ENCODE measurements at places on chromosomes 12 and 14.

DNA sequence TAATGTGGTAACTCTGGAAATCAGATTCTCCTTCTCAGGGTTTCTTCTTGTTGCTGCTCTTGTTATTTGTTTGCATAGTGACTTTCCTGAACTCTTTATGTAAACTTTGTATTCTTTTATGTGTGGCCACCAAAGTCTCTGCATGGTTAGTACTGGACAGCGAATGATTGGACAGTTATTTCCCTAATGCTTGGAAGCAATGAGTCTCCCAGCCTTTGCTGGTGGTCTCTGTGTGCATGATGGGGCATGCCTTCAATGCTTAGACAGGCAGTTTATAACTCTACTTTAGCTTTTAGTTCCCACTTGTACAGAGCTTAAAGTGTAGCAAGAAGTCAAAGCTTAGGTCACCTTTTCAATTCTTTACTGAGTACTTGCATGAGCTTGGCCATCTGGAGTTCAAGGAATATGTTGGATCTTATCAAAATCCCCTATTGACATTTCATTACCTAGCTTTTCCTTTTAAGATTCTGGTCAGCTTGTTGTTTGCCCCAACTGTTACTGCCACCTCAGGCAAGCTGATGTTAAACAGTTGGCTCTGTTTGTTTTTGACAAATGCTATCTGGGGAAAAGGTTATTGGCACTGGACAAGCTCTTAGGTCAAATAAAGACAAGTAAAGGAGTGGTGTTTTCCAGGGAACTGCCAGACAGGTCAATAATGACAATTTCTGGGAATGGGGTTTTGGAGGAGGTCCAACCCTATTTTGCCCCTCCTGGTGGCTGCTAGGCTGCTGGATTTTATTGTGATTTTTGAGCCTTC, 12.3 kb downstream of the CCDC91 start:
- no peak for DNase-seq

- no peak for DNase-seq
Observed at GRCh38 chr12:75505706-75506312, 5.6 kb downstream of the KRR1 start.

GRCh38 chr12:3897371-3897971, 24.3 kb upstream of the PARP11 start:
- DNase-seq = no peak

DNA sequence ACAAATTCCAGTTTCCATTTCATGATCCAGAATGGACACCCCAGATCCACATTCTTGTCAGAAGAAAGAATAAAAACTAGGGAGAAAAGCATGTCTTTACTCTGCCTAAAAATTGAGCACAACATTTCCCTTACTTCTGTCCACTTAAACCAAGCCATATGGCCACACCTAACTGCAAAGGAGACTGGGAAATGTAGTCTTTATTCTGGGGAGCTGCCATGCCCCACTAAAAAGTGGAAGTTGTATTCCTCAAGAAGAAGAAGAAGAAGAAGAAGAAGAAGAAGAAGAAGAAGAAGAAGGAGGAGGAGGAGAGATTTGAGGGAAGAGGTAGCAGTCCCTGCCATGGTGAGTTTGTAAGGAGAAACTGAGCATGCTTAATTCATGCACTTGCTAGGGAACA, 84.5 kb downstream of the GPR65 start:
- no peak for DNase-seq

GRCh38 chr14:85357120-85357519, 172.8 kb upstream of the FLRT2 start:
- DNase-seq = no peak

DNA sequence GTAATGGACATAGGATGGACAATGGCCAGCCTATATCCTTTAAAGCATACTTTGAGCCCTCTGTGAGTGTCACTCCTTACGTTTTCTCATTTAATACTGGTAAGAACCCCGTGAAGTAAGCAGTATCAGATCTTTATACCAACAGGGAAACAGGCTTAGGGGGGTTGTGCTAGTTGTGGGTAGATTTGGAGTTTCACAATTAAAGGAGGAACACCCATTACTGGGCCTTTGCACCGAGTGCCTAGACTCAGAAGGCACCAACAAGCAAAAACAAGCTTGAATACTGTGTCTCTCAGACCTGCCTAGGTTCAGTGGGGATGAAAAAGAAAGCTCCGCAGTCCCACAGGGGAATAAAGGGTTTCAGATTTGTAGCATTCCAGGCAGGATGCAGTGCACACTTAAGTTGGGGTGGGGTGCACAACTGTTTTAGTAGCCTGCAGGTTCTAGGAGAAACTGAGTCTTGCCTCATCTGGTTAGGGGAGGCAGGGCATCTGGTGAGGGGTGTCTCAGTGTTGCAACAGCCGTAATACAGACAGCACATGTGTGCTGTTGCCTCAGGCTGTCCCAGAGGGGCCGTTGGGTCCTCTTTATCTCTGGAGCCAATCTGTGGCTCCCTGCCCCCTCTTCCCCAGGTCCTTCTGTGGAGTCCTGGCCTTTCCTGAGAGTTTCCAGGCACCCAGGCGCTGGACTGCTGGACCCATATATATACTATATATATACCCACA, 51.2 kb downstream of the IRAK3 start:
- peak; percentile 1 for DNase-seq

- no peak for DNase-seq
Observed at GRCh38 chr12:49348781-49349180, 2.1 kb downstream of the DNAJC22 start.

DNA sequence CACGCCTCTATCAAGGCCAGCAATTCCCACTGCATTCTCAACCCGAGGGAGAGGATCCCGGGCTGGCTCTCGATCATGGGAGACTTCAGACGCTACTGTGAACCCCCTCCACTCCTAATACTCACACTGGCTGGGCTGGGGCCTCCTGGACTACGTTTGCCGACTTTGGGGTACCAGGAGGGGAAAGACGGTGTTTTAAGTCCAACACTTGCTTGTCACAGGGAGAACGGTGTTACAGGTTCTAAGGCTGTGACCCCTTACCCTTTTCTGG, 463 bp downstream of the NACA start:
- no peak for DNase-seq

GRCh38 chr12:127393465-127393864, 873.5 kb upstream of the TMEM132C start:
- no peak for DNase-seq

DNA sequence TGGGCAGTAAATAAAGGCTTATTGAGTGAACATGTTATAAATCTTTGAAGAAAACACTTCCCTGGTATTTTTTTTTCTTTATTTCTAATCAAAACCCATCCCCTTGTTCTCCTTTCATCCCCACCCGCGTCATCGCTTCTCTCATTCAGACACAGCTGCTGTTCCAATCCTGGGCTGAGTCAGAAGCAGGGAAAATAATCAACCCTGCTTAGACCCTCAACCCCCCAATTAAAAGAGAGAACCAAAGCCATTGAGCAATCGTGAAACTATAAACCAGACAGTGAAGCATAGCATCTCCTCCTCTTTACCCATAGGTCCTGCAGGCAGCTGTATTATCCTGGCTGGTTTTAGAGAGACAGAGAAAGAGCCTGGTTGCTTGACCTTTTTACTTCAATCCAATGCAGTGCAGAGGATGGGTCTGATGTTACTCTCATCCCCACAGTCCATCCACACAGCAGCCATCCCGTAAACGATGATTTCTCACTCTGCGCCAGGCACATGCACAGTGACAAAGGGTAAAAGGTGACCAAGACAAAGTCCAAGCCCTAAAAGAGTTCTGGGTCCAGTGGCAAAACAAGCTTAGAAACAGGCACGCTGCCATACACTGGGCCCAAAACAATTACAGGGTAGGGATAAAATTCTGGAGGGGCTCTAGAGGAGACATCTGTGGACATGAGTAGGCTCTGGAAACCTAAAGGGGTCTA, 238.3 kb downstream of the GALC start:
- no peak for DNase-seq

DNA sequence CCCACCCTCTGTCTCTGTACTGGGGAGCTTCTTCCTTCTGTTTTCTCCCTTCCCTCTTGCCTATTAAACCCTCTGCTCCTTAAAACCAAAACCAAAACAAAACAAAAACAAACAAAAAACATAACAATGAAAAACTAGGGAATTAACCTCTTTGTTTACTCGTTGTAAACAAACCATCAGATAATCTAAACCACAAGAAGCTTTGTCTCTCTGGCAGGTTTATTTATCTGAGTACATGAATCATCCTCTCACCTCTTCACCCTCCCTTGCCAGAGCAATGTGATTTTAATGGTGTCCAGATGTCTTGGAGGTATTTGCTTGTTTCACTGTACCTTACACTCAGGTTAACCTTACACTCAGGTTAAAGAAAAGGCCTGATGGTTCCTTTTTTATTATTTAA, 66.1 kb downstream of the DYRK2 start:
- DNase-seq = no peak

- no peak for DNase-seq
Observed at GRCh38 chr14:20630340-20631022, 11.0 kb downstream of the OR6S1 start.

GRCh38 chr14:89870316-89870715, 84.2 kb downstream of the EFCAB11 start:
- no peak for DNase-seq

DNA sequence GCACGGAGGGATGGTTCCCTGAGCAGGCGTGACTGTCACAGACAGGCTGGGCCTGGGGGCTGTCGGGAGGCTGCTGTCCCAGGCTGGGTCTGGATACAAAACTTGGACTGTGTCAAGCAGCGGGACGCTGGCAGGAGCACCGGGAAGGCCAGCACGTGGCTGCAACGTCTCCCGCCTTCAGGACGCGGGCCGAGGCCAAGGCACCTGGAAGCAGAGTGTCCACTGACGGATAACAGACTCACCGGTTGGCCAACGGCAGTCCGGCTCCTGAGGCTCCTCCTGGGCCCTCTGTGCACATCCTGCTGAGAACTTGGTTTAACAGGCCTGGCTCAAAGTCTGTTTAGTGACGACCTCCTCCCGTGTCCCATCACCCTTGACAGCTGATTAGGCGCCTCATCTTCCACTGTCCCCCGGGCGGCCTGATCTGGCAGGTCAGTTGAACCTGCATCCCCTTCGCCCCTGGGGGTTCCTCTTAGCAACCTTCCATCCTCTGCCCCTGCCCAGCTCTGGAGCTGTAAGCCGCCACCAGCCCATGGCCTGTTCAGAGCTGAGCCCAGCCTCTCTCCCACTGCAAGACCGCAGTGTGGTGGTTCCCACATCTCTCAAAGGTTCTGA, 2.5 kb downstream of the XRCC3 start:
- DNase-seq = no peak

DNA sequence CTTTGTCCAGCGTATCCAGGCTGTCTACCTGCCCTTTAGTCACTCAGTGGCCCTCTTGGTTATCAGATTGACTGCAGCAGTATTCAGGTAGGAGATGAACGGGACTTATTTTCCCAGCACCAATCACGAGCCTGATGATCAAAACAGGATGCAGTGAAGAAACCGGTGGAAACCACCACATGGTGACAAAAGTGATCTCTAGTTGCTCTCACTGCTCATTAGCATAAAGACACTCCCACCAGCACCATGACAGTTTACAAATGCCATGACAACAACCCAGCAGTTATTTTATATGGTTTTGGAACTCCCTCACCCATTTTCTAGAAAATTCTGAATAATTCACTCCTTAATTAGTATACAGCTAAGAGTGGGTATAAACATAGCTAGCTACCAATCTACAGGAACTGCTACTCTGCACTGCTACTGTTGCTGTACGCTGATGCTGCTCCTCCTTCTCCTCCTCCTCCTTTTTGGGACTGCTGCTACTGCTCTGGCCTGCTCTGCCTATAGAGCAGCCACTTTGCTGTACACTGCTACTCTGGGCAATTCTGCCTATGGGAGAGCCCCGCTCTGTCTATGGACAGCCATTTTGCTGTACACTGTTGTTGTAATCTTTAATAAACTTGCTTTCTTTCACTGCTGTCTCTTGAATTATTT, 142.5 kb upstream of the SSTR1 start:
- DNase-seq = no peak

GRCh38 chr14:103000291-103000921, 56.9 kb downstream of the CDC42BPB start:
- DNase-seq = no peak

DNA sequence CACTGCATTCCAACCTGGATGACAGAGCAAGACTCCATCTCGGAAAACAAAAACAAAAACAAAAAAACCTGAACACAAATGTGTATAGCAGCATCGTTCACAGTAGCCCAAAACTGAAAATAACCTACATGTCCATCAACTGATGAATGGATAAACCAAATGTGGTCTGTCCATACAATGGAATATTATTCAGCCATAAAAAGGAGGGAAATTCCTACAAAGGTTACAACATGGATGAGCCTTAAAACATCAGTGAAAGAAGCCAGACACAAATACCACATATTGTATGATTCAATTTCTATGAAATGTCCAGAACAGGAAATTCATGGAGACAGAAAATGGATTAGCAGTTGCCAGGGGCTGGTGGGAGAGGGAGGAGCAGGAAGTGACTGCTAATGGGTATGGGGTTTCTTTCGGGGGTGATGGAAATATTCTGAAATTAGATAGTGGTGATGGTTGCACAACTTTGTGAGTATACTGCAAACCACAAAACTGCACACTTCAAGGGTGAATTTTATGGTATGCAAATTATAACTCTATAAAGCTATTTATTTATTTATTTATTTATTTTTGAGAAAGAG, 4.0 kb downstream of the MYL2 start:
- no peak for DNase-seq

DNA sequence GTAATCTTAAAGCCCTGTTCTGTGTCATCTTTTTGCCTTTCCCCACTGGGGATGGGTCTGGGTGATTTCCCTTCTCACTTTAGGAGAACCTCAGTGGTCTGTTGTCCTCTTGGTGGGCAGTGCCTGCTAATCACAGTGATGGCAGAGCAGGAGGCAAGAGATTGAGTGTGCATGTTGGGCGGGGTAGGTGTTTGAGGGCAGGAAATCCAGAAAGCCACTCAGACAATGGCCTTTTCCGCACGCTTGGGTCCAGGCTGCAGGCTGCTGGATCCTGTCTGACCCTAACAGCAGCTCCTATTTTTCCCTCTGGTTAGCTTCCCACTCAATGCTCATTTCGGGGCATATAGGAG, 13.7 kb upstream of the ITGA5 start:
- no peak for DNase-seq

- no peak for DNase-seq
Observed at GRCh38 chr14:42192738-42193653, 586.3 kb downstream of the LRFN5 start.

GRCh38 chr12:50090391-50090790, 5.2 kb downstream of the SMARCD1 start:
- DNase-seq = no peak

DNA sequence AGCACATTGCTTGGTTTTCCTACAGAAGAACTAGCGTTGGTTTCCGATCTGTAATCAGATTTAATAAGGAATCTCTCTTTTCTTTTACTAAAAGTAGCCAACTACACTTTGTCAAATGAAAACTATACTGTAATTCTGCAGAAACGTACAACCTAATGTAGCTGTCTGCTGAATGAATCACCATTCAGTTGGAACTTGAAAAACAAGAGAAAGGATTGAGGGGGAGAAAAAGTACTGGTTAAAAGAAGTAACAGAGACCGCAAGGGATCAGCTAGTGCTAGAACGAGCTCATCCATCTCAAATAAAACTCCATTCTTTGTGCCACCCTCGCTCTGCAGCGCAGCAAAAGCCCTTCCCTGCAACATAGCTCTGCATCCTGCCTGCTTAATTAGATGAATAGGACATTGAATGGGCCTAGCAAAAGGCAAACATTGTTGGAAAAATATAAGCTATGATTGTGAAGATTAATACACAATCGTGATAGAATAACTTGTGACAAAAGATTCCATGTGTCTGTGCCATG, 2.6 kb downstream of the GARIN2 start:
- DNase-seq = no peak

Measured in NCI-H1930 (cell line).